ENCODE measurements at places on chromosomes 2 and 18.

DNA sequence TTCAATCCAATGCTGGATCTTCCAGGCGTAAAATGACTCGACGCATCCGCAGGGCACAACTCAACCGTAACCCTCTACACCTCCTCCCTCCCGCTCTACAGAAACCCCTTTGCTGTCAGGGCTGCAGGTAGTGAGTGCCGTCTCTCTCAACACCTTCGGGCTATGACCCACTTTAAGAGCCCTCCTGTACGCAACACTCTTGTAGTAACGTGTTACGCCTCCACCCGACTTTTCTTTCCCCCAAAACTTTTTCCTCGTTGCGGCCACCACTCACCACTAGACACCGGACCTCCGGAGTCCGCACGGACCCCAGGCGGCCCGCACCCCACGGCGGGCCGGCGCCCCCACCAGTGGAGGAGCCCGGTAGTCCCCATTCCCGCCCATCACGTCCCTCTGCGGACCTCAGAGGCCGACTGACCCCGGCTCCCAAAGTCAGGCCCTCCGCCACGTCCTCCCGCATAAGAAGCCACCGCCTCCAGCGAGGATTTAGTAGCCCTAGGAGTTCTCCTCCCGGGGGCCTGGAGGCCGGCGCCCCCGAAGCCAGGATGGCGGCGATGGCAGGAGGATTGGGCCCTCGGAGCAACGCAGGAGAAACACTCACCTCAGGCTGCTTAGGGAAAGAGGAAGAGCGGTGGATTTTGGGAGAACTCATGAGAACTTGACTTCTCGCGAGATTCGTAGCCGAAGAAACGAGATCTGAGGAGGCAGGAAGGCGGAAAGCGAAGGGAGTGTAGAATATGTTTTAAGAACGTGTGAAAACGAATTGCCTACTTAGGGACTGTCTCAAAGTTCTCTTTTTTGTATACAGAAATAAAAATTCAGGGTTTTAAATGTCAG is 5.0 kb upstream of the C18orf32 start:
- DNase-seq, result peak; percentile 95

- DNase-seq, result no peak
Observed at GRCh38 chr18:6879508-6880195, 150.1 kb downstream of the ARHGAP28 start.

DNA sequence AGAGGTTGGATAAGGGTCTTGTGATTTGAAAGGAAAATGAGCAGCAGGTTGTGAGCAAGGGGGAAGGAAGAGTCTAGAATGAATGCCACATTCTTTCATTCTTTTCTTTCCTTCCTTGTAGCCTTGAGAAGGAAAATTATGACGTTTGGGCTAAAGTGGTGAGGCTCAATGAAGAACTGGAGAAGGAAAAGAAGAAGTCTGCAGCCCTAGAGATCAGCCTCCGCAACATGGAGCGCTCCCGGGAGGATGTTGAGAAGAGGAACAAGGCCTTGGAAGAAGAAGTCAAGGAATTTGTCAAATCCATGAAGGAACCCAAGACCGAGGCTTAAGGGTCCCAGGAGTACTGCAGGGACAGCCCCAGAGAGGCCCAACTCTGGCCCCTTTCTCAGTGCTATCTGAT is 45.3 kb downstream of the BMP10 start:
- no peak for DNase-seq

- DNase-seq, result no peak
Observed at GRCh38 chr2:64341461-64341860, 112.5 kb upstream of the LGALSL start.

DNA sequence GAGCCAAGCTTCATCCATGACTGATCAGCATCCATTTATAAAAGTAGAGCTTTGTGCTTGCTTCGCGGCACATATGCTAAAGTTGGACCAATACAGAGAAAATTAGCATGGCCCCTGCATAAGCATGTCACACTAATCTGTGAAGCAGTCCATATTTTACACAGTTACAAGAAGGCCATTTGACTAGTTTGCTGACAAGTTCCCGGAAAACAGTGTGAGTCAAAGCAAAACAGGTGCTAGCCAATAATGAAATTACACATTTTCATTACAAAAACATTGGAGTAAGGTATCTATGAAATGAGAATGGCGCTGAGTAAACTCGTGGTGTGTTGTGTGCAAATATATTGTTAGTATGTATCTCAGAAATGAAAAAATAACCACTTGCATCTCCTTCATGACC is 4.7 kb downstream of the ANKRD62 start:
- no peak for DNase-seq

- DNase-seq, result no peak
Observed at GRCh38 chr18:21599585-21600525, 649 bp downstream of the ESCO1 start.

DNA sequence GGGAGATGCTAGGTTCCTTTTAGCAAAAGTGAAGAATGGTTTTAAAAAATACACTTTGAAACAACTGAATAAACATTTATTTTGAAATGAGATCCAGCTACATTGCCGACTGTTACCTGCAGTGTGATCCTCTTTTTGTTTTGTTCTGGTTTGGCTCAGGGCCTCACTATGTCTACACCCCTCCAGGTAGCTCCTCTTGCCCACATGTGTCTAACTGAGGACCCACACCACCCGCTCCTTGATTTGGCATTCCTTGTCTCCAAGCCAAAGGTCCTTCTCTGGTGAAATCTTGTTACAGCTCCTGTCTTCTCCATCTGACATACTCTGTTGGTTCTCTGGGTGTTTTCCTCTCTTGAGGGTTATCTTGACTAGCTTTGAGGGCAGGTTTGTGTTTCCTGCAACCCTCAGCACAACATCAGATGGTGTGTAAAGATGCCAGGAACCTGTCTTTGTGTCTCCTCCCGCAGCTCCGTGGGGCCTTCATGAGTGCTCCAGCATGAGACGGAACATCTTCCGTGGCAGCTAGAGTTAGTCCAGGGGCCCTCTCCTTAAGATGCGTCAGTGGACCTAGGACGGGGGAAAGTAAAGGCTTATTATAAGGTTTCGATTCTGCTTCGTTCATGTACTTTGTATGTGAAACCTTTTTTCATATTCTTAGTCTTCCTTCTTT is 32.1 kb downstream of the MAP4K4 start:
- DNase-seq, result no peak

- DNase-seq, result no peak
Observed at GRCh38 chr2:207317378-207317984, 151.7 kb upstream of the KLF7 start.

GRCh38 chr2:150076281-150076680 is 411.2 kb downstream of the RND3 start:
- no peak for DNase-seq

DNA sequence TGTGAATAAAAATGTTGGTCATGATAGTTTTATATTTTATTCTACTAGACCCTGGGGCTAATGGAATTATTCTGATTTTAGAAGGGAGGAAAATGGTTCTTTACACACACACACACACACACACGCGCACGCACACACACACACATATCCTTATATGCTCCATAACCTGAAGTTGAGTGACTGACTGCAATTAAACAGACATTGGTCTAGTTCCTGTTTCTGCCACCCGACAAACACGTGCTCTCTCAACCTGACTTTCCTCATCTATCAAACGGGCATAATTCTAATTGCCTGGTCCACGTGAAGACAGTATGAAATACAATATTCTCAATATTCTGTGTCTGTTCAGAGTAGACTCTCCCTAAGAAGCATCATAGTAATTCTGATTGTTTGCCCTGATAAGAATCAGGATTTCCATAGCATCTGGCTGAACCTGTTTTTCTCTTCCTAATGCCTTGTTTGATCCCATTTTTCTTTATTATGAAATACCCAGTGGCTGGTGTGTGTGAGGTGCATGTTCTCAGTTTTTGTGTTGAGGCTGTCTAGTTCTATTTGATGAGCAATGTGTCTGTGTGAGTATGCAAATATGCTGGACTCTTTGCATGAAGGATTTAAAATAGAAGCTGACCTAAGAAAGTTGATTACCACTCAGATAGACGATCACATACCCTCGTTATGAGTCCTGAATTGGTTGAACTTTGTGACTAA is 51.0 kb downstream of the SETBP1 start:
- peak; percentile 55 for DNase-seq

DNA sequence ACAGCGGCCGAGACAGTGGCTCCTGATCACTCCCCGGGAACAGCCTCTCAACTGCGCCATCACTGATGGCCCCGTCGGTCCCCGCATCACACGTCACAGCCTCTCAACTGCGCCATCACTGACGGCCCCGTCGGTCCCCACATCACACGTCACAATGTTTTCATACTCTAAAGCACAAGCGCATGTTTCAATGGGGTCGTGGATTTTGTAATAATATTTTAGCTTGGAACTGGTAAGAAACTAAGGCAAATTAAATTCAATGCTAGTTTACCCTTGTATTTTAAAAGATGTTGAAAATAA is 44.2 kb upstream of the CTDP1 start:
- no peak for DNase-seq

GRCh38 chr2:1745171-1746023 is 1.1 kb upstream of the PXDN start:
- no peak for DNase-seq

GRCh38 chr2:120590841-120591240 is 144.8 kb upstream of the GLI2 start:
- no peak for DNase-seq

GRCh38 chr2:29239209-29239960 is 124.2 kb downstream of the CLIP4 start:
- no peak for DNase-seq

GRCh38 chr2:47072018-47072691 is 83.0 kb downstream of the STPG4 start:
- DNase-seq, result no peak

DNA sequence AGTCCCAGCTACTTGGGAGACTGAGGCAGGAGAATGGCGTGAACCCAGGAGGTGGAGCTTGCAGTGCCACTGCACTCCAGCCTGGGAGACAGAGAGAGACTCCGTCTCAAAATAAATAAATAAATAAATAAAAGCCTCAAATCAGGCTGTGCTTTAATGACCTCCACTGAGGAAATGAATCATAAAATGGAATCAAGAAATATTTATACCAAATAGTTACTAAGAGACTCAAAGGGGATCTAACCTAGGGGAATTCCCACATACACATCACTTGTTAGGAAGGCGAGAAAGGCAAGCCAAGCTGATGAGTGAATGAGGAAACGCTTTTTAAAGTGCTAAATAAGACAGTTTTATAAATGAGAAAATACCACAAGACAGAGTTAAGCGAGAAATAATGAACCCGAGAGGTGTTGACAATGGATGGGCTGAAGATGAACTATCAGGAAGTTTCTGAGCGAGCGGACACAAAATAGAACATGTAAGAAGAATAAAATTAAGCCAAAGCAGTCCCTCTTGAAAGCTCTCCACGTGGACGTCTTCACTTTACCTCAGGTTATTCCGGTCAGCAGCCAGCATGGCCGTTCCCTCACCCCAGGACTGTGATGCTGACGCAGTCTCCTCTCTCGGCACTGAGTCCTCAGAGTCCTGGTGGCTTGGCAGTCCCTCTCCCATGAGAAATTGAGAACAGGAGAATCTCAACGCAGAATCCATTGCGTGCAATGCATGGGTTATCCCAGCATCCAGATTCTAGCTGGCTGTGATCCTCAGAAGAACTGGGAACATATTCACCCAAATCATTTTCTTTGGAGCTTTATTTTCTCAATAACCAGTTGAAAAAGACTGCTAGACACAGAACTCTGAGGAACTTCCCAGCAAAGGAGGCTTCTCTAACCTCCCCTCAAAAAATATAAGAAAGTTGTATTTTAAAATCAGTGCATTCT is 22.3 kb downstream of the PXDN start:
- no peak for DNase-seq

GRCh38 chr2:84038866-84039265 is 420.2 kb downstream of the SUCLG1 start:
- DNase-seq, result no peak

DNA sequence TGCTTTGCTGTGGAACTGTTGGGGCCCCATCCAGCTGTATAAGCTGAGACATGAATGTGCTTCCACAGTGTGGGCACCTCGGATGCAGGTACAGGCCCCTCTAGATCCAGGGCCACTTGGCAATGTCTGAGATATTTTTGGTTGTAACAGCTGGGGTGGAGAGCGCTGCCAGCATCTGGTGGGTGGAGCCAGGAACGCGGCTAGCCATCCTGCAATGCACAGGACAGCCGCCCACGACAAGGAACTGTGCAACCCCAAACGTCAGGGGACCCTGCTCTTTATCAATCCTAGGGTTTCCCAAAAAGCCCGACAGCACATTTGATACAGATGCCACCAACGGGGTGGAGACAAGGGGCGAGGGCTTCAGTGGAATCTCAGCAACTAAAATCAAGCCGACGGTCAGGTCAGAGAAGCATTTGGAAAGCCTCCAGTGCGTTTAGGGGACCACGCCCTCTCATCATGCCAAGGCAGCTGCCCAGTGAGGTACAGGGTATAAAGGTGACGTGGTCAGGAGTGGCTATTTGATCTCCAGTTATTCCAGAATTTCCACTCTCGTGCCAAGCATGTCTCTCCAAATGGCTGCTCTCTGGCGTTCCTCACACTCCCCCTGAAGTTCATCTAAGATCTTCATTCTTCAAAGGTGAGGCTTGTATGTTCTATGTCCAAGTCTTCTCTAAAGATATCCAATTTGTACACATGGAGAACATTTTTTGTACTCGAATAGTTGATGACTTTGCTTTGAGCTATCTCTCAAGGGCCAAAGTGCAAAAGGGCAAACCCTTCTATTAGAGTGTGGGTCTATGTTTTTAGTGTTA is 55.7 kb downstream of the LRRFIP1 start:
- DNase-seq, result no peak

GRCh38 chr2:18912225-18912888 is 323.0 kb upstream of the NT5C1B start:
- no peak for DNase-seq

GRCh38 chr18:27249933-27250332 is 64.8 kb upstream of the CHST9 start:
- DNase-seq, result no peak

All from GM20000 (cell line).